IPS DF 19.7 (cell line): ENCODE measurements at places on chromosomes 6 and 20.

GRCh38 chr6:84282550-84282949 is 55.1 kb upstream of the CEP162 start:
- no peak for DNase-seq

- DNase-seq = no peak
These were observed 14.5 kb downstream of the TMX4 start for GRCh38 chr20:8005033-8005432.

GRCh38 chr6:109478841-109479624 is 4.0 kb downstream of the ZBTB24 start:
- DNase-seq = no peak

- no peak for DNase-seq
These were observed 642.6 kb downstream of the KIF16B start for GRCh38 chr20:15930311-15931305.

- no peak for DNase-seq
These were observed 104.0 kb downstream of the GJA1 start for GRCh38 chr6:121539439-121539838.

DNA sequence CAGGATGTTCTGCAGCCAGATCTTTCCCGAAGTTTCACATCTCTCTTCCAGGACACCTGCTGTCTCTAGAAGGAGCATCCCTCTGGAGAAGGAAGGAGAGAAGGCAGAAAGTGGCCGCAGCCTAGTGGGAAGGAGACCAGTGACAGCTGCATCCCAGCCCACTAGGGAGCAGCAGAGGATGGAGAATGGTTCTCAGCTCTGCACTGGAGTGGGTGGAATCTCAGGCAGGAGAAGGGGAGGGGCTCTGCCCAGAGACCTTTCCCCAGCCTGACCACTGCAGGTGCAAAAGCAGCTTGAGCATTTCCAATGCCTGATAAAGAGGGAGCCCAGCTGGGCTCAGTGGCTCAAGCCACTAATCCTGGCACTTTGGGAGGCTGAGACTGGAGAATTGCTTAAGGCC is 32.3 kb downstream of the NCR2 start:
- DNase-seq = no peak

DNA sequence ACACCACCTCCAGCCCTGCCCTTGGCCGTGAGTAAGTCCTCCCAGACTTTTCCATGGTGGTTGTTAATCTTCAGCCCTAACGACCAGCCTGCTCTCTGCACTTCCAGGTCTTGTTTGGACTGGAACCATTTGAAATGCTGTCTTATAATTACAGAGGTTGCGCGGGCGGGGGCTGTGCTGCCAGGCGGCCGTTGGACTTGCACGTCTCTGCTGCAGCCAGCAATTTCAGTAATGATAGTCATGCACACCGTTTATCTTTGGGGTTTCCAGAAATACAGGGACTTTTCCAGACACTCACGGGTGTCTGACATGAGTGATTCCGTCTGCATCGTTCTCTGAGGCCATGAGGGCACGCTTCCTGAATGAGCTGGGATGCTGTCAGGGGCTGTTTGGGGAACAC is 118.2 kb downstream of the BMP7 start:
- DNase-seq = no peak

DNA sequence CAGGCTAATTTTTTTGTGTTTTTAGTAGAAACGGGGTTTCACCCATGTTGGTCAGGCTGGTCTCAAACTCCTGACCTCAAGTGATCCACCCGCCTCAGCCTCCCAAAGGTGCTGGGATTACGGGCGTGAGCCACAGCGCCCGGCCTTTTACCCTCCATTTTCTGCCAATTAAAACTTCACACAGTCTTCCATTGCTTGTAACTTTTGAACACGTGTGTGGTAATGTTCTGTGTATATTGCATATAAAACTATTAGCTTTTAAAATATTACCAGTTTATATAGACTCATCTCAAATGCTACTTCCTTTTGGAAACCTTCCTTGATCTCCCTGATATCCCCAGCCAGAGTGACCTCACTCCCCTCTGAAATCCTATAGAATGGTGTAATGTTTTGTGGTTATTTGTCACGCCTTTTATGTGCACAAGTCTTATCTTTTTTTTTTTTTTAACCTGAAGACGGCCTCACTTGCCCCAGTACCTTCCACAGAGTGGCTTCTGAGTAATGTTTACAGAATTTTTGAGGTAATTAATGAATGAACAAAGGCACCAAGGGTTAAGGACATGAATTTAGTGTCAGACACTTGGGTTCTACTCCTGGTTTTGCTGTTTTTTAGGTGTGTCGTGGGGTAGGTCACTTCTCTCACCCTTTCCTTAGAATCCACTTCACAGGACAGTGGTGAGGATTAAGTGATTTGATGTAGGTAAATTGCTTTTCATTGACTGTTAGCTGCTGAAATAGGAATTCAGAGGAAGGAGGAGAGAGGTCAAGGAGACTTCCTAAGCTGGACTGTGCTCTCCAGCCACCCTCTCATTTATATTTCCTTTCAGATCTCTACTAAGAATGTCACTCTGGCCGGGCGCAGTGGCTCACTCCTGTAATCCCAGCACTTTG is 11.2 kb upstream of the MMP24 start:
- DNase-seq = no peak

DNA sequence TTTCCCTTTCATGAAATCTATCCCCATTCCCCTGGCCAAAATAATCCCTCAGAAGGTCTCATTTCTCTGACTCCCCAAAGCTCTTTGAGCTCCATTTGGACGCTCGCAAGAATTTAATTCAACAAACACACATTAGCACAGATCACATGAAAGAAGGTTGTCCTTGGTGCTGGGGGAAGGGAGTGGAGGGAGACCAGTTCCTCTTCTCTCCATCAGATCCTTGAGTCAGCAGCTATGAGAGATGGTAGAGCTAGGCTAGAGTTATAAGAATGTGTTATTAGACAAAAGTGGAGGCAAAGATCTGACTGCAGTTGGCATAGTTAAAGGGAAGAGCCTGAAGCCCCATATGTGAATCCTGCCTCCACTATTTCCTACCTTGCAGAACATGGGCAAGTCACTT is 184.2 kb upstream of the CDYL start:
- DNase-seq = no peak

DNA sequence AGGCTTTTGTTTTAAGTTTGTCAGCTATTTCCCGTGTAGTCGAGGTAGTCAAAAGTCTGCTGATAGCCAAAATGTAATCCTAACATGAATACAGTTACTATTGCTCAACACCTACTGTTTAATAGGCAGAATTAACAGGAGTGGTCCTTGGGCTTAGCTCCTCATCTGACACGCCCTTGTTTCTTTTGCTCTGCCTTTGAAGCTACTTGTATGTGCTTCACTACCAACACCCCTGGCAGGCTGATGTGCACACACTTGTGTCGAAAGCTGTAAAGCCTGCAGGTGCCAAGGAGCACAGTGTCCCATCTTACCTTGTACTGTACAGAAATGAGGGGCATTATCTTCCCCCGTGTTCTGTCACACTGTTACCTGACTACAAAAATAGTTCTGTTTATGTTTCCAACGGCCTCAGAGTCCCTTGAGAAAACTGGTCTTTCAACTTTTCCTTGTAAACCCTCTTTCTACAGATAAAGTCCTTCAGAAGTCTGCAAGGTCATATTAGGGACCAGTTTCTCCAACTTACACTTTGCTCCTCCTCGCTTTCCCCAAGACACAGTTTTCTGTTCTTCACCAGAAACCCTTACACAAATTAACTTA is 9.3 kb downstream of the SDHAF4 start:
- no peak for DNase-seq

GRCh38 chr6:148578489-148578814 is 168.4 kb upstream of the UST start:
- DNase-seq = no peak
